ENCODE measurements at places on chromosomes 12 and 14. TPM values are rescaled to one million over a fixed set of nuclear protein-coding genes. Genes with fewer than 3 reads are reported as not detected.

The SNRNP35 gene
- 49.5 TPM for total RNA-seq

The TAS2R42 gene
- total RNA-seq = not detected

The DCAF5 gene
- total RNA-seq = 75.7 TPM

The C1R gene
- total RNA-seq = 0.86 TPM

The RILPL2 gene
- 11.6 TPM for total RNA-seq

The ANO2 gene
- not detected for total RNA-seq

The GALNT16 gene
- total RNA-seq = 0.06 TPM

The CCDC38 gene
- 0.23 TPM for total RNA-seq

The CD163 gene
- total RNA-seq = 10.0 TPM

The TM9SF1 gene
- total RNA-seq = 26.3 TPM

The GYS2 gene
- total RNA-seq = 0.32 TPM

The FAM181A gene
- total RNA-seq = not detected

The TSPAN19 gene
- total RNA-seq = not detected
